ENCODE measurements at places on chromosomes 7 and 10. TPM values are rescaled to one million over a fixed set of nuclear protein-coding genes. Genes with fewer than 3 reads are reported as not detected.

HOXA3 gene
- total RNA-seq: 0.75 TPM

OGA gene
- total RNA-seq: 84.1 TPM

TMEM213 gene
- total RNA-seq: not detected

CALHM1 gene
- not detected for total RNA-seq

CSGALNACT2 gene
- total RNA-seq: 15.0 TPM

STOX1 gene
- total RNA-seq: 0.09 TPM
